ENCODE measurements at places on chromosomes 16 and 17.
A peak's percentile ranks its signal among the peaks of the same experiment; 100 is the strongest.

DNA sequence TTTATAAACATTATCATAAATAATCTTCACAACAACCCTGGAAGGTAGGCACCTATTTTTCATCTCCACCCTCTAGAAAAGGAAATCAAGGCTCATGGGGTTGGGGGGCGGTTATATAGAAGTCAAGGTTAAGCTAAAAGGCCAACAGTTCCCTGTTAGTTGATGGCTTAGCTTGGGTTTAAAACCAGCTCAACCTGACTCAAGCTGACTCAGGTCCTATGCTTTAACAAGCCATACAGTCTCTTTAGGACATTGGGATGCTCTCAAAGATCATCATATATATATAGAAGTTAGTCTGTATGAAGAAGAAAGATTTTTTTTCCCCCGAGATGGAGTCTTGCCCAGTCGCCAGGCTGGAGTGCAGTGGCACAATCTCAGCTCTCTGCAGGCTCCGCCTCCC is 44.8 kb upstream of the MED13 start:
- no peak for DNase-seq

- no peak for DNase-seq
These were observed 81.2 kb downstream of the WNT3 start for GRCh38 chr17:46737326-46737725.

DNA sequence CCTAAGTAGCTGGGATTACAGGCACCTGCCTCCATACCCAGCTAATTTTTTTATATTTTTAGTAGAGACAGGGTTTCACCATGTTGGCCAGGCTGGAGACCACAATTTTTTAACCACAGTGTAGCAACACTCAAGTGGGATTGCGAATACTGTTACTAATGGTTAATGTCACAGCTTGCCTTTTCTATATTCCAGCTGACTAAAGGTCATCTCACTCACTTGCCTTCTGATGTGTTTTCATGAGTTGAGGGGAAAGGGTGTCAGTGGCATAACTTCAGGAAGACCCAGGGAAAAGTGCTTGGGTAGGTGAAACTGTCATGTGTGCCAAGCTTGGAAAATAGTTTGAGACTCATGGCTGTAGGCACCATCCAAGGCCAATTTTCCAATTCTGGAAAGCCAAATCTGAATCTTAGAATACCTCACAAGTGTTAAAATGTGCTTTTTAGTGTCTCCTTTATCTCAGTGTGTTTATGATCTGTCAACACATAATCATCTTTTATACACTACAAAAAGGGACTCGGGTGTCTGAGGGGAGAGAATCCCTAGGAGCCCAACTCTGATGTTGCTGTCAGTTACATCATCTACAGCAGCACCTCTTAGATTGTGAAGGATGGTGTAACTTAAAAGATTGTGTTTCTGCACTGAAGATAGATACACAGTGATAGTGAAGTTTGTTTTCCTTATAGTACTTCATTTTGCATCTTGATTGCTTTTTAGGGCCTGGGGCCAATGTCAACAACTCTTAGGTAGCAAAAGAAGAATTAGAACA is 27.1 kb downstream of the OGFOD1 start:
- no peak for DNase-seq

DNA sequence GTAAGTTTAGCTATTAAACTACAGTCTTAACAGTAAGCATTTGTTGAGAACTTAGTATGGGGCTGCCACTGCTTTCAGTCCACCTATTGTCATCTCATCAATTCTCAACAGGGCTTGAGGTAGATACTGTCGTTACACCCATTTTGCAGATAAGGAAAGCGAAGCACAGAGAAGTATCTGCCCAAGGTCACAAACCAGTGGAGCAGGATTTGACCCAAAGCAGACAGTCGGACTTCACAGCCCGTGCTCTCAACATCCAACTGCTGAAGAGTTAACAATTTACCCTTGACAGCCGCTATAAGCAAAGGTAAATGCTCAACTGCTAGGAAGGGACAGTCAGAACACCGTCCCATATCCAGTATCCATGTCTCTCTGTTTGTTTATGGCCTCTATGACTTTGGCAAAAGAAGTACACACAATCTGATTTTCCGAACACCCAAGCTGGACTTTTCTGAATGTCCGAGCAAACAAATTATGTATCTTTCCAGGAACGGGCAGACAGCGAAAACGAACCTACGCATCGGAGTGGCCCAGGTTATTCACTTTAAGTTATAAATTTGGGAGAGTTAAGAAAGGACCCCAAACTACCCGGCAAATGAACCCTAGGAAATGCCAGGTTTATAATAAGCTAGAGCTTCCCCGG is 1.2 kb downstream of the SIAH1 start:
- no peak for DNase-seq

- no peak for DNase-seq
These were observed 5.3 kb downstream of the OSGIN1 start for GRCh38 chr16:83958137-83958845.

- no peak for DNase-seq
These were observed at the start of gene USP6 for GRCh38 chr17:5115673-5116651. USP6 (plus strand) TSS chr17:5116032; CDS start chr17:5130368, 14,336 bp downstream.

- DNase-seq, result no peak
These were observed 5.9 kb downstream of the CORO7 start for GRCh38 chr16:4410335-4411075.

GRCh38 chr17:43634591-43635125 is 27.1 kb downstream of the MEOX1 start:
- DNase-seq, result no peak

DNA sequence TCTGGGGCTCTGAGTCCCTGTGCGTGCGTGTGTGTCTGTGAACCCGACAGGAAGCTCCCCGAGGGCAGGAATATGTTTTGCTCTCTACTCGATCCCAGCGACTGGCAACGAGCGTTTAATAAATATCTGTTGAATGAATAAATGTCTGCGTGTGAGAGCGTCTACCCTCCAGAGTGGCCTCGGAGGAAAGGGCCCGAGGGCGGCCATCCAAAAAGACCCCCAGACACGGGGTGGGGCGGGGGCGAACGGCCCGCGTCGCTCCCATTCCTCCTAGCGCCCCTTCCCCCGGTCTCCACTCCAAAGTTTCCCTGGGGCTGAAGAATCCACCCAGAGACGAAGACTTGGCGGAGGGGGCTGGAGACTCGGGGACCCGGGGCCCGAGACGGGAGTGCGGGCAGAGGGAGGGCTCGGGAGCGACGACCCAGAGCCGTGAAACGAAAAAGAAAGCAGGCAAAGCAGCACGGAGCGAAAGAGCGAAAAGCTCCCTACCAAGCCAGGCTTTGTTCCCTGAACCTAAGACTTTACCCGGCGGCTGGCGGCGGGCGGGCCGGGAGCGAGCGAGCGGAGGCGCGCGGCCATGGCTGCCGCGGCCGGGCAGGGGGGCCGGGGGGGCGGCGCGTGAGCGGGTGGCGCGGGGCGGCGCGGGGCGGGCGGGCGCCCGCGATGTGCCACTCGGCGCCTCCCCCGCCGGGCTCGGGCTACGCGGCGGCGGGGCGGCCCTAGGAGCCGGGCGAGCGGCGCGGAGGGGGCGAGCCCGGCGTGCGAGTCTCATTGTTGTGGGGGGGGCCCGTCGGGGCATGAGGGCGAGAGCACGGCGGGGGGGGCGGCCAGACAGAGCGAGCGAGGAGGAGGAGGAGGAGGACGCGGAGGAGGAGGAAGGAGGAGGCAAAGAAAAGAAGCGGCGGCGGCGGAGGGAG is at the start of gene MLLT6:
Gene MLLT6 (plus strand): TSS at position 668 of the 917 bp plus-strand sequence. CDS start 360 bp downstream, outside the sequence.
- DNase-seq, result peak; percentile 90

GRCh38 chr17:73397856-73398540 is 86.2 kb upstream of the CDC42EP4 start:
- no peak for DNase-seq

DNA sequence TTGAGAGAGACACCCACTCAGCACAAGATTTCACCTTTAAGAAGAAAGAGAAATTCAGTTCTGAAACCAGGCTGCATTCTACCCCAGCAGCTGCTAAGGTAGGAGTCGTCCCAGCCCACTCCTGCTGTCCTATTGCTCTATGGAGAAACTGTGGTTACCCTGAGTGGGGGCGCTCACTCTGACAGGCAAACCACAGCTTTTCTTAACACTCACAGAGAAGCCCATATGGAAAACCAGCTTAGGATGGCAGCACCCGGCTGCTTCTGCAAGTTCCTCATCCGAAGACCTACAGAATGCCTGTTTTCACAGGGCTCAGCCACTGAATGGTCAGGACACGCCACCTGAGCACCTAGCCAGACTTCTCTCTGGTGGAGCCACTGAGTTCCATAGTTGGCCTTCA is 7.5 kb downstream of the ATP5PD start:
- no peak for DNase-seq

GRCh38 chr16:22321340-22322001 is 24.3 kb downstream of the POLR3E start:
- peak; percentile 36 for DNase-seq

DNA sequence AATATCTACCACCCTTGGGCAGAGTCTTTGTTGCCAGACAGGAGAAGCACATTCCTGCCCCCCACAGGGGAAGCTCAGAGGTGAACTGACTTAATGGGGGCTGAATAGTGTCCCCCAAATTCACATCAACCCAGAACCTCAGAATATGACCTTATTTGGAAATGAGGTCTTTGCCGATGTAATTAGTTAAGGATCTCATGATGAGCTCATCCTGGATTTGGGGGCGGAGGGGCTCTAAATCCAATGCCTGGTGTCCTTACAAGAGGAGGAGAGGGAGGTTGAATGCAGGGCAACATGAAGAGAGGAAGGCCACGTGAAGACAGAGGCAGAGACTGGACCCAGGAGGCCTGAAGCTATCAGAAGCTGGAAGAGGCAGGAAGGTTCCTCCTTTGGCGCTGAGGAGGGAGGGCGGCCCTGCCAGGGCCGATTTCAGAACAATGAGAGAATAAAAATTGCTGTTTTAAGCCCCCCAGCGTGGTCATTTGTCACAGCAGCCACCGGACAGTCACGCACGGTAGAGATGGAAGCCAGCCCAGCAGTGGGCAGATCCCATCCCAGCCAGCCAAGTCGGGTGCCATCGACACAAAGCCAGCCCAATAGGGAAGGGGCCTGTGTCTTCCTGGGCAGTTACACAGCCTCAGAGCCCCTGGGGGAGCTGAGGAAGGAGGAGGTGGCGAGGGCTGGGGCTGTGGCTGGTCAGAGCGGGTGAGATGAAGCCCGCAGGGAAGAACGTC is 21.3 kb downstream of the C16orf74 start:
- no peak for DNase-seq

- no peak for DNase-seq
These were observed 55.7 kb downstream of the TOX3 start for GRCh38 chr16:52491216-52491615.

GRCh38 chr16:14446796-14447195 is 183.3 kb downstream of the PARN start:
- no peak for DNase-seq

DNA sequence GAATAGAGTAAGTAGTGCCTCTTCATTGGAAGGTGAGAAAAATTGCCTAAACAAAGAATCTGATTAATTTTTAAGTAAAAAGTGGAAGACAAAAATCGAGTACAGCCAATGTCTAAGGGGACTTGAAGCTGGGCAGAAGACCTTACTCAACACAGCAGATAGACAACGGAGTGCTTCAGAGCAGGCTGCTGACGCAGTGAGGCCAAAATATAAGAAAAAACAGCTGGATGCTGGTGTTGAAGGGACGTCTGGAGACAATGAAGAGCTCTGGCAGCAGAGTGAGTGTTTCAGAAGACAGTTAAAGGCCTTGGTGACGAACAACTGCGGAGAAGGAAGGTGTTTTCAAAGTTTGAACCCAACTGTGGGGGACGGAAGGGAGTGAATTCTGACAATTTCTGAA is 169.8 kb downstream of the MRTFB start:
- no peak for DNase-seq

DNA sequence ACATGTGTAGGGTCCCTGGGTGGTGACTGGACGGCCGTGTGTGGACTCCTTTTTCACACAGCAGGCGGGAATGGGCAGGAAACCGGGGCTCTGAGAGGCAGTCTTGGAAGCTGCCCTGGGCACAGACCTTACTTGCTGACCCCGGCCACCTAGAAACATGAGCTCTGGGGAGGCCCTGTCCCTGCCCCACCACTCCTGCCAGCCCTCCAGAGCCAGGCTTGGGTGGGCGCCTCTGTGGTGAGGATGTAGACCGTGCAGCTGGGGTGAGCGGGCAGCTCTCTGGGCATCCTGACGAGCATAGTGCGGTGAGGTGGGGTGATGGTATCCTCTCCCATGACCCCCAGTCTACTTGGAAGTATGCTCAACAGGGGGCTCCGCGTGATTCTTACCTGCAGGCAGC is 121.3 kb downstream of the RAB11FIP4 start:
- no peak for DNase-seq

- no peak for DNase-seq
These were observed 50.9 kb upstream of the NLK start for GRCh38 chr17:27991462-27991993.

DNA sequence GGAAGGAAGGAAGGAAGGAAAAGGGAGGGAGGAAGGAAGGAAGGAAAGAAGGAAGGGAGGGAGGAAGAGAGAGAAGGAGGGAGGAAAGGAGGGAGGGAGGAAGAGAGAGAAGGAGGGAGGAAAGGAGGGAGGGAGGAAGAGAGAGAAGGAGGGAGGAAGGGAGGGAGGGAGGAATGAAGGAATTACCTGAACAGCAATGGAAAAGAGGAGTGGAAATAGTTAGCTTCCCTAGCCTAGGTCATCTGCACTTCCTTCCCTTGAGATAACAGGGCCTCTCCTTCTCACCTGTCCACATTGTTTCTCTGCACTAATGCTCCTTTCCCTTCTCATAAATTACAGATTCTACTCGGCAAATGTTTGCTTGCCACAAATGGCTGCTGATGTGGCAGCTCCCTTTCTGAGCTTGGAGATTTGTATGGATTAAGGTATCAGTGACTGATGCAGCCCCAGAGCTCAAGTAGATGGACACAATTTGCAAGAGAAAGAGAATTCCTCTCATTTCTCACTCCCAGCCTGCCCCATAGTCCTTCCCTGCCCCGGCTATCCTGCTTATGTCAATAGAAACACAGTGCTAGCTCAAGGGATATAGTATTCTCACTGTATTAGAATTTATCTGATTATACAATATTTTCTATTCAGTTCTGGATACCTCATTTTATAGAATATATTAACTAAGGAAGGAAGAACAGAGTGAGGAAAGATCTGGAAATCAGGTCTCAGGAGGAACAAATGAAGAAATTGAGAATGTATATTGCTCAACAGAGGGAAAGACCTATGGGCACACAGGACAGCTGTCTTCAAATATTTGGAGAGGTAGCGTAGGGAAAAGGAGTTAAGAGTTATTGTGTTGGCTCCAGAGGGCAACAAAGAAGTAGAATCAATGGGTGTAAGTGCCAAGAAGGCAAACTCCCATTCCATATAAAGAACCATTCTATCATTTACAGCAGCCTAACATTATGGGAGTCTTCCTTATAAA is 14.6 kb downstream of the HOXB1 start:
- no peak for DNase-seq

- DNase-seq, result peak; percentile 96
These were observed 64.0 kb downstream of the MYO18A start for GRCh38 chr17:29115961-29116803.

Data from 8988T (cell line).